Mucosa of descending colon (tissue), 3 donors: ENCODE measurements at places on chromosomes 1 and 21. TPM values are rescaled to one million over a fixed set of nuclear protein-coding genes. Genes with fewer than 3 reads are reported as not detected.

The SELL gene
- total RNA-seq, result 2.5 TPM

The HOOK1 gene
- total RNA-seq, result 55.9 TPM

The MANEAL gene
- total RNA-seq, result 7.6 TPM

The SLC44A3 gene
- 89.1 TPM for total RNA-seq

The NPL gene
- total RNA-seq, result 8.1 TPM

The TNFAIP8L2 gene
- 1.3 TPM for total RNA-seq

The PEAR1 gene
- total RNA-seq, result 4.6 TPM

The RAB29 gene
- 7.8 TPM for total RNA-seq

The GJA8 gene
- total RNA-seq, result not detected

The CD160 gene
- 1.6 TPM for total RNA-seq

The MTARC2 gene
- 35.6 TPM for total RNA-seq

The ITPKB gene
- total RNA-seq, result 11.7 TPM

The EPHA10 gene
- 45.3 TPM for total RNA-seq

The RUNX3 gene
- total RNA-seq, result 6.1 TPM

The SLC26A9 gene
- total RNA-seq, result not detected

The CSF3R gene
- 4.7 TPM for total RNA-seq

The SPATA46 gene
- not detected for total RNA-seq

The PTPRU gene
- 2.2 TPM for total RNA-seq

The DEPDC1 gene
- 1.9 TPM for total RNA-seq

The OBSCN gene
- 7.5 TPM for total RNA-seq

The NPR1 gene
- total RNA-seq, result 2.3 TPM

The TTLL10 gene
- total RNA-seq, result 0.32 TPM
